ENCODE measurements at places on chromosomes 13 and 19.

GRCh38 chr13:113116206-113116800, 6.3 kb upstream of the F10 start:
- DNase-seq = no peak

GRCh38 chr19:38929929-38930775, at the start of gene SARS2:
Gene SARS2 (minus strand): TSS chr19:38930763. CDS start chr19:38930736, 27 bp downstream.
- peak; percentile 78 for DNase-seq

DNA sequence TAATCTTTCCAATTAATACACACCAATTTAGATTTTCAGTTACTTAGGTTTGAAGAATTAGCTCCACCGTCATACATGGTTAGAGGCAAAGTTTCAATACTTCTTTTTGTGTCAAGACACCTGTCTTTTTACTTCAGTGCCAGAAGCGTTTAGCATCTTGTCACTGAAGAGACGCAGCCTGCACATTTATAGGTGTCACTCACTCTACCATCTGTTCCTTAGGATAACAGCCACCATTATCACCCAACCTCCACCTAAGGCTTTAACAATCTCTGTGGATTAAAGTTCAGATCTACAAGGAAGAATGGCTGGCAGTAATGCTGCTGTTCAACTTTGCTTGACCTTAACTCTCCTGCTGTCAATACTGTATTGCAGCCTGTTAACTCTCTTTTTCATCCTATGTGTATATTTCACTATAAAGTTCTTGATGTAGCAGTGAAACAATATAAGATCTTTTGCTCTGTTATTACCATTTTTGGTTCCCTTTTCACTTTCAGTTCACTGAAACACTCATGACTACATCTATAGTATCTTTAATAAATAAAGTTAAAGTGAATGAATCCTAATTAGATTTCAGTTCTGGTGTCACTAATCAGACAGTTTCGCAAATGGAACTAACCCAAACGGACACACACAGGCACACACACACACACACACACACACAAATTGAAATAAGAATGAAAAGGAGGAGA, 435.6 kb downstream of the PCDH9 start:
- DNase-seq = no peak

DNA sequence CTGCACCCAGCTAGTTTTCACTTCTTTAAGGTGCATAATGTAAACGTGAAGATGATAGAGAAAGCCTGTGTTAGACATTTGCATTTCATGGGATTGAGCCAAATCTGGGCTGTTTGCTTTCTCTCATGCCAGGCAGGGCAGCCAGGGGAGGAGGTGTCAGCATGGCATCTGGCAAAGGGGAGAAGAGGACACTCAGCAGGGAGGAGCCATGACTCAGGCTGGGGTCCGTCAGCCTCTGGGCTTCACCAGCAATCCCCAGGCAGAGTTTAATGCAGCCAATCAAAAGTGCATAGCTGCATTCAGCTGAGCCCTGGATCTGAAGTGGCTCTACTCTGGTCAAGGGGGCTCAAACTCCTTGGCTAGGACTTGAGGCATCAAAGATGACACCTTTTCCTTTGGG, 23.5 kb downstream of the EBPL start:
- DNase-seq = no peak

- no peak for DNase-seq
These were observed 164.6 kb downstream of the TNFSF13B start for GRCh38 chr13:108433976-108434755.

DNA sequence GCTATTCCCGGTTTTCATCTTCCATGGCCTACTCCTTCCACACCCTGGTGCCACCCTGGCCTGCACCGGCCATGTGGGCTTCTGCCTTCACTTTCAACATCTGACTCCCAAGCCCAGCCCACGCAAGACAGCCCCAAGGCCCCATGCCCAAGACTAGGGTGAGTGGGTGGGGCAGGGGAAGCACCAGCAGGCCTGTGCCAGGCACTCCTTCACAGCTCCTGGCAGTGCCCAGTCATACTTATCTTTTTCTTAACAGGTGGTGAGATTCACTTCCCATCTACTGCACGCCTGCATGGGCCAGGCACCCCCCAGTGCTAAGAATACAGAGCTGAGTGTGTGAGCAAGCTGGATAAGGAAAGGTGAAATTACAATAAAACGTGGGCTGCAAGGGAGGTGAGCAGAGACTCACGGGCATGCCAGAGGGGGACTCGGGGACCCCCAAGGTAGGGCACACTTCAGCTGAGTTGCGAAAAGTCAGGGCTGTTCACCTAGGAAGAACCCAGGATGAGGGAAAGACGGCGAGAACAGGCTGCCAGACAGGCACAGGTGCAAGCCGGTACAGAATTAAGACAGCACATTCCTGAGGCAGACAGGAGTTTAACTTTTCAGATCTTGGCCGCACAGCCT, 55.7 kb downstream of the COL4A1 start:
- DNase-seq = no peak

DNA sequence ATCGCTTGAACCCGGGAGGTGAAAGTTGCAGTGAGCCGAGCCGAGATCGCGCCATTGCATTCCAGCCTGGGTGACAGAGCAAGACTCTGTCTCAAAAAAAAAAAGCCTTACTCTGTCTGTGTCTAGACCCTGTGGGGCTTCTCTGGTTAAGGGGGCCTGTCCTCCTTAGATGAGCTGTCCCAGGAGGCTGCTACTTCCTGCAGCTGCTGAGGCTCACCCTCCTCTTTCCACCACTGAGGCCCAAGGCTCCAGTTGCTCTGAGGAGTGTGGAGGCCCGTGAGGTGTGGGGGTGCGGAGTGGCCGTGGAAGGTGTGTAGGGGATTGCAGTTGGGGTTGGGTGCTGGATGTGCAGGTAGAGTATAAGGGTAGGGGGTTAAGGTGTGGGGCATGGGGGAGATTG, 22.1 kb upstream of the RASA3 start:
- DNase-seq = no peak

DNA sequence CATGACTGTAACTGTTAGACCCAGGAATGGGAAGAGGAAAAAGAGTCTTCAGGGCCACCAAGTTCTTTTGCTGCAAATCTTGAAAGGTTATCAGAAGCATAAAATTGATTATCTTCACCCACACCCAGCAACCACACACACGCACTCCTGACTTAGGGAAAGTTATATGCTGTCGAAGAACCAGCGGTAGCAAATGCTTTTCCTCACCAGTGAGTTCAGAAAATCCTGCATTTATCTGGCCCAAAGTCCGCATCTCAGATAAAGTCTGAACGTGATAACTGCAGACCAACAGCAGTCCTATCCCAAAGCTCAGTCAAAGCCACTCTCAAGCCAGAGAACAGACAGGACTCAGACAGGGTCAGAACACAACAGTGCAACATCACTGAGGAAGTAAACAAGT, 115.6 kb downstream of the IRS2 start:
- DNase-seq = no peak

DNA sequence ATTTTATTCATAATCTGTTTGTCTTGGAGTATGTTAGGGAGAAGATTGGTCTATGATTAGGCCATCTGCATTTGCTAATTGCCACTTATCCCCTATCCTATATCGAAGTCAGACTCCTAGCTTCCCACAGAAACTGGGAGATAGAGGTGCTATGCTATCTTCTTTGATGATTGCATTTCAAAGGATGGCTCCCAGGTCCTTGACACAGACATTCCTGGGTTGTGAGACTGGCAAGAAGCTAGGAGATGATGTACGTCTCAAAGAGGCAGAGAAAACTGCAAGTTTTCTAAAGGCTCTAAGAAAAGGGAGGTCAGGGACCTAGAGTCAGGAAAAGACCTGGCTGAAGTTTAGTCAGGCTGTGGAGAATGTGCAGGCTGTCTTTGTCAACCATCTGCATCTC, 1251.9 kb downstream of the PCDH17 start:
- no peak for DNase-seq

DNA sequence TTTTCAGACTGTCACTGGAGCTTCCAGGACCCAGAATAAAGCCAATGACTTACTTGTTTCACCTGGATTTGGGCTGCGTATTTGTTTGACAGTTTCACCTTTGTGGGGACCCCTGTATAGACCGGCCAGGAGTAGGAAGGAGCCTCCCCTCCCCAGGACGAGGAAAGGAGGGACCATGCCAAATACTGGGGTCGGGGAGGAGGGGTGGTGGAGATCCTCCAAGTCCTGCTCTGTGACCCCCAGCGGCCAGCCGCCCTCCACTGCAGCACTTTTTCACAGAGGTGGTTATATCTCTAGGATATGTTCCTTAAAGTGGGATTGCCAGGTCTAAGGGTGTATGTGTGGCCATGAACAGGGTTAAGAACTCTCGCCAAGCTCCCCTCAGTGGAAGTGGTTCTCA, 25.7 kb upstream of the ZNF492 start:
- DNase-seq = no peak

DNA sequence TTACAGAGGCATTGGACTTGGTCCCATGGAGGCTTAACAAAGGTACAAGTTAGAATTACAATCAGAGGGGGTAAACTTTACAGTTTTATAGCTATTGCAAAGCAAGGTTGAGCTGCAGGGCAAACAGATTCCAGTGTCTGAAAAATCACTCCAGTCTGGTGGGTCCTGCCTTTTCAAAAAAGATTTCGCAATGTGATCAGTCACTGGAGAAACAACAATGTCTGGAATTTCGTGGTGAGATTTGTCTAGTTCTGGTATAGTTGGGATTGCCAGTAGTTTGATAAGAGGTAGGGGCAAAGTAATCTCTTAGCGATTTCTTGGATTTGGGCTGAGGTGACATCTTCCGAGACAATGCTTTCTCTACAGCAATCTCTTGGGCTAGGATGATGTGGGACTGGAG, 1198.2 kb upstream of the PCDH9 start:
- DNase-seq = no peak

DNA sequence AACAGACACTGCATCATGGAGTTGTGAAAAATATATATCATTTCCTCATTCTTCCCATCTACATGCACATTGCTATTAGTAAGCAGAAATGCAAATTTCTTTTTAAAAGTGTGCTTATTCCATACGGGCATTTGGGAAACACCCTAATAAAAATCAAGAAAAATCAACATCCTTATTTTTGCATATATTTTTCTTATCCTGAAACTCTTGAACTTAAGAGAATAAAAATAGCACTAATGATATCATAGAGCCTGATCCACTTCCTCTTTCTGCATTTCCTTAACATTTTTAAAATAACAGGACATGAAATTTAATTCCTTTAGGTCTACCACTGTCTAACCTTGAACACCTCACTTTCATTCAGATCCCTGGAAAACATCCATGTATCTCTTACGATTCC, 123.3 kb downstream of the VWA8 start:
- no peak for DNase-seq

DNA sequence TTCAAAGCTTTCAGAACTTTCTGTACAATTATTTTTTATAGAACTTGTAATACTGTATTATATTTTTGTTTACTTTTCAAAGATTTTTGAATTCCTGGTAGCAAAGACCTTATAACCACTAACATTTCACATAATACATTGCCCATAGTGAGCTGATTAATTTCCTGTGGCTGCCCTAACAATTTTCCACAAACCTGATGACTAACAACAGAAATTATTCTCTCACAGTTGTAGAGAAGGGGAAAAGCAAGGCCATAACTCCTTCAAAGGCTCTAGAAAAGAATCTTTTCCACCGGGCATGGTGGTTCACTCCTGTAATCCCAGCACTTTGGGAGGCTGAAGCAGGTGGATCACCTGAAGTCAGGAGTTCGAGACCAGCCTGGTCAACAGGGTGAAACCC, 19.1 kb downstream of the KLF12 start:
- DNase-seq = no peak

GRCh38 chr13:38262211-38262610, 87.4 kb upstream of the UFM1 start:
- no peak for DNase-seq

GRCh38 chr19:5074407-5074806, 105.5 kb downstream of the KDM4B start:
- no peak for DNase-seq

DNA sequence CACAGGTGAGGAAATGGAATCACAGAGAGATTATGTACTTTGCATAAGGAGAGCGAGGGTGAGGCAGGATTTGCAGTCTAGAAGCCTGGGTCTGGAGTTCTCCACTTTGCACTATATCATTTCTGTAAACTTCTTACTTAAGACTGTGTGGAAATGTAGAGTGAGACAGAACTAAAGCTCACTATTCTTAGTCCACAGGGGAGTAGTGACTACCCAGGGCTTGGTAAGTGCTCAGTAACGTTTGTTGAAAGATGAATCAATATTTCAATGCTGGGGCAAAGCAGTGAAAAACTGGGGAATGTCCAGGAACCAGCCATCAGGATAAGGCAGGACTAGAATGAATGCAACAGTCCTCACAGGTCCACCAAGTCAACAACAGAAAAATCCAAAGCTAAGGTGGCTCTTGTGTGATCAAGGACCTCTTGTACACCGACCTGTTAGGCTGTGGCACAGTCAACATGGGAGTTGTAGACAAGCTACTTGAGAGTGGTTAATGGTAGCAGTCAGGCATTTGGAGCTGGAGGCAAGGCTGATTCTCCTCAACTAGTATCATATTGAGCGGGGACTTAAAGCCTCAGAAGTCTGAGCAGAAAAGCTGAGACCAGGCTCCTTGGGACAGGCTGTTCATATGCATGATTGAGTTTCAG, 929 bp upstream of the TNFSF13B start:
- DNase-seq = no peak

- DNase-seq = no peak
These were observed 25.5 kb downstream of the ELL start for GRCh38 chr19:18496167-18496979.

GRCh38 chr13:53901593-53901992, 873.0 kb downstream of the OLFM4 start:
- no peak for DNase-seq

- DNase-seq = no peak
These were observed 343.9 kb downstream of the PCDH9 start for GRCh38 chr13:66886264-66886663.

DNA sequence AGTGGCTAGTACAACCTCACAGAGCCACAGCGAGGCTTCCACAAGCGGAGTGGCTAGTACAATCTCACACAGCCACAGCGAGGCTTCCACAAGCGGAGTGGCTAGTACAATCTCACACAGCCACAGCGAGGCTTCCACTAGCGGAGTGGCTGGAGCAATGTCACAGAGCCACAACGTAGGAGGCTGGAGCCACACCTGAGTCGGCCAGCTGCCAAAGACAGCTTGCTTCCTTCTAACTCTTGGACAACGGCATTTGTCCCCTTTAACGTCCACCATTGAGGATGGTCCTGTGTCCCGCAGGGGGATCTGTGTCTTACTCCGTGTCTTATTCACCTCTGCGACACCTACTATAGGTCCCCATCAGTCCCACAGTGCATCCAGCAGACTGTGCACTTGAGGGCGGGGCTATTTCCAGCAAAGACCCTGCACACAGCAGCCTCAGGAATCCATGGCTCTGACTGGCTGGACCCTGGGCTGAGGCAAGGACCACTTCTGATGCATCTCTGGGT, 3.7 kb downstream of the ZNF787 start:
- DNase-seq = no peak

- DNase-seq = no peak
These were observed 19.6 kb downstream of the ALG5 start for GRCh38 chr13:36979361-36980050.

GRCh38 chr13:92739306-92739818, 487.2 kb upstream of the GPC6 start:
- DNase-seq = no peak

- no peak for DNase-seq
These were observed 31.2 kb upstream of the ZNF331 start for GRCh38 chr19:53506728-53507127.

GRCh38 chr19:12792051-12792852, 966 bp downstream of the JUNB start:
- DNase-seq = no peak

GRCh38 chr19:49549045-49549444, 21.2 kb downstream of the RCN3 start:
- no peak for DNase-seq

Measured in iPS DF 19.7 (cell line).